T-helper 17 cell (primary cell): ENCODE measurements at places on chromosomes 2 and 18. TPM values are rescaled to one million over a fixed set of nuclear protein-coding genes. Genes with fewer than 3 reads are reported as not detected.

The POTEC gene
- total RNA-seq = not detected

The SDC1 gene
- not detected for total RNA-seq

The RUFY4 gene
- total RNA-seq = not detected

The SGO2 gene
- total RNA-seq = 1.2 TPM

The QPCT gene
- 0.78 TPM for total RNA-seq

The IL36G gene
- total RNA-seq = not detected

The ALMS1 gene
- total RNA-seq = 22.3 TPM

The NPPC gene
- not detected for total RNA-seq

The CPO gene
- 0.22 TPM for total RNA-seq

The PLCD4 gene
- total RNA-seq = 0.85 TPM

The CFAP53 gene
- total RNA-seq = 0.42 TPM

The CLASP1 gene
- 63.4 TPM for total RNA-seq

The PIGN gene
- 18.1 TPM for total RNA-seq

The CKAP2L gene
- 0.97 TPM for total RNA-seq

The OR6B3 gene
- not detected for total RNA-seq

The TPO gene
- 2.4 TPM for total RNA-seq

The SLC11A1 gene
- 23.9 TPM for total RNA-seq

The ANKRD23 gene
- total RNA-seq = 11.2 TPM

The NFE2L2 gene
- 65.5 TPM for total RNA-seq

The SERPINB10 gene
- not detected for total RNA-seq

The LRP2 gene
- not detected for total RNA-seq

The RGPD4 gene
- total RNA-seq = 0.39 TPM

The CROCC2 gene
- not detected for total RNA-seq

The DOCK10 gene
- 185 TPM for total RNA-seq

The ANKRD30B gene
- total RNA-seq = not detected

The EFEMP1 gene
- total RNA-seq = not detected

The WNT10A gene
- 5.5 TPM for total RNA-seq

The UGT1A10 gene
- not detected for total RNA-seq

The CFAP221 gene
- not detected for total RNA-seq

The DTNB gene
- total RNA-seq = 32.3 TPM

The TMEM163 gene
- total RNA-seq = 1.3 TPM

The CD226 gene
- 128 TPM for total RNA-seq

The CNGA3 gene
- not detected for total RNA-seq

The PAX3 gene
- total RNA-seq = not detected

The SERPINB4 gene
- total RNA-seq = not detected

The TNFRSF11A gene
- 1.2 TPM for total RNA-seq

The BCL11A gene
- 9.2 TPM for total RNA-seq

The DSG1 gene
- total RNA-seq = not detected

The DOK1 gene
- 14.6 TPM for total RNA-seq

The TXNDC2 gene
- total RNA-seq = not detected
